ENCODE measurements at places on chromosomes 6 and 20.

DNA sequence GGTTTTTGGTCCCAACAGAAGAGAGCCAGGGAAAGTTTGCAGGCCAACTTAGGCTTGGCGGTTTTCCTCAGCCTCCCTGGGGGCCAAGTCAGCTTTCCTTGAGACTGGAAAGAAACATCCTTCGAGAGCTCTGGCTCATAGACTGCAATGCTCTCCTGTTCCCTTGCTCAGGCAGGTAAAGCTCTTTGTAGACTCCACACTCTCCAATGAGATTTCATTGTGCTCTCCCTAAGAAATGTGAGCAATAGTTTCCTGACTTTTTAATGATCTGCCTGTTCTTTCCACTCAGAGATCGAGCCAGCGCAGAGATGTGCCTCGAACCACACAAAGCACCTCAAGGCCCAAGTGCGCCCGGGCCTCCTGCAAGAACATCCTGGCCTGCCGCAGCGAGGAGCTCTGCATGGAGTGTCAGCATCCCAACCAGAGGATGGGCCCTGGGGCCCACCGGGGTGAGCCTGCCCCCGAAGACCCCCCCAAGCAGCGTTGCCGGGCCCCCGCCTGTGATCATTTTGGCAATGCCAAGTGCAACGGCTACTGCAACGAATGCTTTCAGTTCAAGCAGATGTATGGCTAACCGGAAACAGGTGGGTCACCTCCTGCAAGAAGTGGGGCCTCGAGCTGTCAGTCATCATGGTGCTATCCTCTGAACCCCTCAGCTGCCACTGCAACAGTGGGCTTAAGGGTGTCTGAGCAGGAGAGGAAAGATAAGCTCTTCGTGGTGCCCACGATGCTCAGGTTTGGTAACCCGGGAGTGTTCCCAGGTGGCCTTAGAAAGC is 13.9 kb downstream of the TNFAIP3 start:
- DNase-seq, result no peak

DNA sequence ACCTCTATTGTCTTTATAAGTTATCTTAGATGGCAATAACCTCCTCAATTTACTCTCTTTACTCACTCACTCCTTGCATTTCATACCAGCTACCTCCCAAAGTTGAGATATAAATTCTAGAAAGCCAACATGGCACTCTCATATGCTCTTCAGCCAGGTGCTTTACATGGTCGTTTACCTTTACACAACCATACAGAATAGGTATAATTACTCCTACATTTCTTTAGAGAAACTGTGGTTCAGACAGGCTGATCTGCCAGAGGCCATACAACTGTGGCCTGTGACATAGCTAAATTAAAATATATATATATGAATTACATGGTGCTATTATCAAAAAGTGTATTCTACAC is 45.7 kb downstream of the HBS1L start:
- DNase-seq, result no peak

GRCh38 chr6:71720705-71721104 is 165.6 kb upstream of the RIMS1 start:
- DNase-seq, result no peak

DNA sequence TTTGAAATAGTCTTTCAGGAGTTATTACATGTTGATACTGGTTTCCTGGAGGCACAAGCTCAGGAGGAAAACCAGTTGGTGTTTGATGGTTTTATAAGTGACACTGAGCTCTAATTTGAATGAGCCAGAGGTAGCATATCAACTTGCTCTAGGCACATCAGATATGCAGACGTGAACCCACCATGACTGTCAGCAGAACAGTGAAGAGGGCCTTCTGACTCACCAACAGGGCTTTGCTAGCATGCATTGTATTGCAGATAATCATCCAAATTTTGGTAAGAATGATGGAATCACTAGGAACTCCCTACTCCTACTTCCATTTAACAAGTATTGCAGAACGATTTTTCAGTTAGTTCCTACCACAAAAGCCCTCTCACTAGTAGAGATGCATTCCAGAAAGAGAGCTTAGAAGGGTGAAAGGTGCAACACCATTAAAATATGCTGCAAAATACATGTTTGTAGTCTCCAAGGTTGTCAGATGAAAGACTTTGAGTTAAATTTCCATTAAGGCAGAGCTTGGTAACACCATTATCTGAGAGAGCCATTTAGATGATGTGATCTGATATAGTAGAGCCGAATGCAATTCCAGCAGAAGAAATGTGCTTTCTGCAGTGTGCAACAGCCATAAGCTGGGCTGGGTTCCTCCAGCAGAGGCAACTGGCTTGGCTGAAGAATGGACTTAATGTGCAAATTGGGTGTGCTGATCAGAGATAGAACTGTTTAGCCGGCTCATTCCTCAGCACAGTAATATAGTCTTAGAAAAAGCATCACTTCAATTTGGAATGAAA is 968.7 kb upstream of the ADGRB3 start:
- no peak for DNase-seq

- DNase-seq, result no peak
Measured at GRCh38 chr6:44664716-44665115, 277.2 kb downstream of the CDC5L start.

DNA sequence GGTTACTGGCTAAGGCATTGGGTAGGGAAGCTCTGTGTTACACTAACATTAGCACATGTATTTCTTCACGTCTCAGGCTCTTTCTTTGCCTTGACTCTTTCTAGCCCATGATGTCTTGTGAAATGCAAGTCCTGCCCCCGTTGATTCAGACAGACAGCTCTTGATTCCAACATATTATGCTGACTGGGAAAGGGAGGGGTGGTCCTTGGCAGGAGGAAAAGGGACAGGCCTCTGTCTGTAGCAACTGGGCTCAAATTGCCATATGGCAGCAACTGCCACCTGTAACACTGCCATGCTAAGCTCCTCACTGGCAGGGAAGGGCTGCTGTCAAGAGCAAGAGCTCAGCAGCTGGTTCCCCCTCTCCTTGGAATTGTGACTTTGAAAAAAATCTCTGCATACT is 5.7 kb upstream of the KCNK15 start:
- no peak for DNase-seq

GRCh38 chr6:159959976-159960384 is 8.9 kb upstream of the IGF2R start:
- DNase-seq, result no peak

GRCh38 chr6:16822529-16822928 is 61.3 kb upstream of the ATXN1 start:
- no peak for DNase-seq

DNA sequence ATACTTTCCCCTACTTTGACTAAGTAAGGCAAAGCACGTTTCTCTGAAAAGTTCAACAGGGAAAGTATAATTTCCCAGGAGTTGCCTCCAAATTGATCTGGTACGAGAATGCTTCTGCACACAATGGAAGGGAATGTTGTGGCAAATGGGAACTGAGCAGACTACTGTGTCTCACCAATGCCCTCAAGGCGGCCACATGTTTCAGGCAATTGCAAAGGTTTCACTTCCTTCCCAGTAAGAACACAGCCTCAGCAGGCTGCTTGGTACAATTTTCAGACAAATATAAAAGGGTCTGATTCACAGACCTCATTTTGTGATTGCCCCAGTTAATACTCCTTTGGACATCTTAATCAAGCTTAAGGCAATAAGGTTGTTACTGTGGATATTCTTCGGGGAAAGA is 71.2 kb downstream of the KIAA0319 start:
- no peak for DNase-seq

GRCh38 chr6:44057238-44057930 is 69.9 kb downstream of the MRPL14 start:
- no peak for DNase-seq

DNA sequence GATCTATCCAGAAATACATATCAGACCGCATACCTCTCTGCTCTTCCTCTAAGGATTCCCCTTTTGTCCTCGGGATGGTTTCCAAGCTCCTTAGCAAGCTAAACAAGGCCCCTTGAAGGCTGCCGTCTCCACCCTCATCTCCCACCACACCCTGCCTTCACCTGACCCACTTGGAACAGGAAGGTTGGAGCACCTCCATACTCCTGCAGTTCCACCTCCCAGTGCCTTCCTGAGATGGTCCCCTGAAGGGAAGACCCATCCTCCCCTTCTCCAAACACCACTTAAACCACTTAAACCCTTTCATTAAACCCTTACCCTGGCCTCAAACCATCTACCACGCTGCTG is 8.5 kb upstream of the POU5F1 start:
- DNase-seq, result no peak

GRCh38 chr20:58077282-58077681 is 151.2 kb downstream of the ANKRD60 start:
- DNase-seq, result no peak

GRCh38 chr6:30884521-30885480 is 482 bp downstream of the DDR1 start:
- no peak for DNase-seq

DNA sequence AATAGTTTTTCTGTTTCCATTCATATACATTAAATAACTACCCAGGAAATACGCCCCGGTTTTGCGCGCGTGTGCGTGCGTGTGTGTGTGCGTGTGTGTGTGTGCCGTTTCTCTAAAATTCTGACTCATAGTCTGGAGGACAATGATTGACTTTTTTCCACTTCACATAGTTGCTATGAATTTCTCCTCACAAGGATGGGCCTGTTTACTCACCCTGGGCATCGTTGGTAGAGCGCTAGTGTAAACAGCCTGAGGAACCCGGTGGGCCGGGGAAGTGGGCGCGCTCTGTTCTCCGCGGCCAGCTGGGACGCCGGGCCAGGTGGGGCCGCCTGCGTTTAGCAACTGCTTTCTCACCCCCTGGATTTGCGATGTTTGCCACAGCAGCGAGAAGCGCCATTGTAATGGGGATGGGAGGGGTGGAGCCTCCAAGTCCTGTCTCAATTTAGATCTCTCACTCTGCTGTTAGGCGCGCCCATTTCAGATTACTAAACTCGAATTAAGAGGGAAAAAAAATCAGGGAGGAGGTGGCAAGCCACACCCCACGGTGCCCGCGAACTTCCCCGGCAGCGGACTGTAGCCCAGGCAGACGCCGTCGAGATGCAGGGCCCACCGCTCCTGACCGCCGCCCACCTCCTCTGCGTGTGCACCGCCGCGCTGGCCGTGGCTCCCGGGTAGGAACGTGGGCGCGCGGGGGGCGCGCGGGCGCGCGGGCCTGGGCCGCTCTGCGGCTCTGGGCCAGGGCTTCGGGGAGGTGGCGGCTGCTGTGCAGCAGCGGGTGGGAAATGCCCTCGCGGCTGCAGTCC is at the start of gene CD109:
Gene CD109, plus strand, starts transcription at position 585 of the 803 bp plus-strand sequence. Its CDS starts 13 bp downstream, at position 598.
- DNase-seq, result peak; percentile 38

GRCh38 chr6:5619249-5619648 is 357.9 kb downstream of the FARS2 start:
- DNase-seq, result no peak

DNA sequence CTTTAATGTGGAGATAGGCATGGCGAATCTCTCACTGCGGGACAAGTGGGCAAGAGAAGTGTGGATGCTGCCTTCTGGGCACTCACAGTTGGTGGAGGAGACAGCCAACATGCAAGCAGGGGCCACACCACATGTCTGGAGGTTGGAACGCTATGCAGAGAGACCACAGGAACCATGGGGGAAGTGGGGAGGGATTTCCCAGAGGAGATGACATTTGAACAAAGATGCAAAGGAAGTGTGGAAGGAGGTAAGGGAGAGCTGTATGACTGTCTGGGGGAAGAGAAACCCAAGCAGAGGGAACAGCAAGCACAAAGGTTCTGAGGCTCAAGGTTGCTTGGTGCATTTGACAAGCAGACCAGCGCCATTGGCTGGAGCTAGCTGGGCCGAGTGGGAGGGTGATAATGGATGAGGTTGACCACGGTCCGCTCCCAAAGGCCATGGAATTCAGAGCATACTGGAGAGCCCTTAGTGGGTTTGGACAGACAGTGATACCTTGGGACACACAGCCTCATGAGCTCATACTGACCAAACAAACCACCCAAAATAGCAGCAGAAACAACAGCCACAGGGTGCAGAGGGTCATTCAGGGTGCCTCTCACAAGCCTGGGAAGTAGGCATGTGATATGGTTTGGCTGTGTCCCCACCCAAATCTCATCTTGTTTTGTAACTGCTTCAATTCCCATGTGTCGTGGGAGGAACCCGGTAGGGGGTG is 7.6 kb upstream of the FAM110A start:
- DNase-seq, result no peak

DNA sequence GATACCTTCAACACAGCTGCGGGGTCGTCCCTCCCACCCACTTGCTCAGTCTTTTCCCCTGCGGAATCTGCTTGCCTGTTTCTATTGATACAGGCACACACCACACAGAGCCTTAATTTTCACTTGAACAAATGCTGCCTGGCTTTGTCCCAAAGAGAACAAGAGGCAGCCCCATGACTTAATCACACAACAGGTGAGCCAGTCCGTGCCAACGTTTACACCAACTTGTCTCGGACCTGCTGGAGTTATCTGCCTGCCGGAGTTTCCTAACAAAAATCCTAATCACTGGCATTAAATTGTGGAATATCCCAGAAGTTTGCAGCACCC is 186.8 kb upstream of the RREB1 start:
- DNase-seq, result no peak

DNA sequence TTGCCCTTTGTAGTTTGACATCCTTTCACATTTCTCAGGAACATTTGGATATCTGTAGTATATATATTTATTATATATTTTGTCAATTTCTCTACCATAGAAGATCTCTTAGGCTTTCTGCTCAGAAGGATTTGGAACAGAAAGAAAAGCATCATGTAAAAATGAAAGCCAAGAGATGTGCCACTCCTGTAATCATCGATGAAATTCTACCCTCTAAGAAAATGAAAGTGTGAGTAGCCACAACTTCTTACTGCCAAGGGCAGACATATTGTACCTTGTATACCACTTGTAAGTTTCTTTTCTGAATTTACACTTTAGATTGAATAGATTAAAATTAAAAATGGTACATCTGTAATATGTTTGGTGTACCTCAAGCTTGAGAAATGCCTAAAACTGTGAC is 31.2 kb downstream of the TPX2 start:
- DNase-seq, result no peak

GRCh38 chr6:148005806-148006205 is 336.8 kb upstream of the SASH1 start:
- DNase-seq, result no peak

DNA sequence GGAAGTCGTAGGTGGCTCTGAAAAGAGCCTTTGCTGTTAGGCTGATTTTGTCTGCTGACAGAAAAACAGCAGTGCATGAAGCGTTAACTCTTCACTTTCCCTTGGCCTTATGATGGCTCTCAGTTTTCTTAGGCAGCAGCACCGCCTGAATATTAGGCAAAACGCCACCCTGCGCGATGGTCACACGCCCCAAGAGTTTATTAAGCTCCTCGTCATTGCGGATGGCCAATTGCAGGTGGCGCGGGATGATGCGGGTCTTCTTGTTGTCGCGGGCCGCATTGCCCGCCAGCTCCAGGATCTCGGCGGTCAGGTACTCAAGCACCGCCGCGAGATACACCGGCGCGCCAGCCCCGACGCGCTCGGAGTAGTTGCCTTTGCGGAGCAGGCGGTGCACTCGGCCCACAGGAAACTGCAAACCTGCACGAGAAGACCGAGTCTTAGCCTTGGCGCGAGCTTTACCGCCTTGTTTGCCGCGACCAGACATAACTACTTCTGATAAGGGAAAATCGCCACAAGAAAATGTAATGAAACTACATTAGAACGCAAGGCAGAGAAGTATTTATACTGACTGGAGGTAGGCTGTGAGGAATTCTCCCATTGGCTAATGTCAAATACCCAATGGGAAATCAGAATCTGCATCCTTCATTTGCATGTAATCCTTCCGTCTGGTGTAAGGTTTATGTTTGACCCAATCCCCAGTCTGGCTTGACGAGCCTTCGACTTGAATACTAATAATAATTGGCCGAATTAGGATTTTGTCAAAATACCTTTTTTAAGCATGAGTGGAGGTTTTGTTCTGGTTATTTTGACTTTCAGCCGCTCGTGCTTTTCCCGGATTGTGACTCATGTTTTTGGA is 53.9 kb upstream of the HFE start:
- no peak for DNase-seq
